ENCODE measurements at places on chromosomes 2 and 18. TPM values are rescaled to one million over a fixed set of nuclear protein-coding genes. Genes with fewer than 3 reads are reported as not detected.

GCG gene
- total RNA-seq: not detected

GAL3ST2 gene
- not detected for total RNA-seq

TEKT4 gene
- total RNA-seq: not detected

DSG2 gene
- 18.8 TPM for total RNA-seq

GRCh38 chr2:214489702-214490101 is 78.8 kb downstream of the VWC2L start:
- no peak for DNase-seq

GRCh38 chr2:207944979-207945600 is 80.2 kb downstream of the PLEKHM3 start:
- no peak for DNase-seq

- DNase-seq: no peak
These were observed 35.6 kb downstream of the SEMA4F start for GRCh38 chr2:74689671-74690070.

DNA sequence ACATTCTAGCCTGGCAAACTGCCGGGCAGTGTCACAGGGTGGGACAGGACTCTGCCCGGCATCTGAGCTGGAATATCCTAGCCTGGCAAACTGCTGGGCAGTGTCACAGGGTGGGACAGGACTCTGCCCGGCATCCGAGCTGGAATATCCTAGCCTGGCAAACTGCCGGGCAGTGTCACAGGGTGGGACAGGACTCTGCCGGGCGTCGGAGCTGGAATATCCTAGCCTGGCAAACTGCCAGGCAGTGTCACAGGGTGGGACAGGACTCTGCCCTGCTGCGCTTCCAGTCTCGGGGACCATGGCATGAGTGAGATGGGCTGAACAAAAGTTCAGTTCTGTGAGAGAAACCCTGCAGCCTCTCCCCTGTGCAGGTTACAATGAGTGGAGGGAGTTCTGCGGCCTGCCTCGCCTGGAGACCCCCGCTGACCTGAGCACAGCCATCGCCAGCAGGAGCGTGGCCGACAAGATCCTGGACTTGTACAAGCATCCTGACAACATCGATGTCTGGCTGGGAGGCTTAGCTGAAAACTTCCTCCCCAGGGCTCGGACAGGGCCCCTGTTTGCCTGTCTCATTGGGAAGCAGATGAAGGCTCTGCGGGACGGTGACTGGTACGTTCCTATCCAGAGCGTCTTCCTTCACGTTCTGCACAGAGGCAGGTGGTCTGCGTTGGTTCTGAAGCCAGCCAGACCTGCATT is 80.3 kb downstream of the TPO start:
- DNase-seq: no peak

GRCh38 chr2:181887045-181887444 is 4.5 kb upstream of the ITPRID2 start:
- DNase-seq: no peak

- no peak for DNase-seq
These were observed 145.6 kb upstream of the GPC1 start for GRCh38 chr2:240289701-240290431.

All from esophagus squamous epithelium (tissue), 5 donors.